ENCODE measurements at places on chromosomes 6 and 20.

DNA sequence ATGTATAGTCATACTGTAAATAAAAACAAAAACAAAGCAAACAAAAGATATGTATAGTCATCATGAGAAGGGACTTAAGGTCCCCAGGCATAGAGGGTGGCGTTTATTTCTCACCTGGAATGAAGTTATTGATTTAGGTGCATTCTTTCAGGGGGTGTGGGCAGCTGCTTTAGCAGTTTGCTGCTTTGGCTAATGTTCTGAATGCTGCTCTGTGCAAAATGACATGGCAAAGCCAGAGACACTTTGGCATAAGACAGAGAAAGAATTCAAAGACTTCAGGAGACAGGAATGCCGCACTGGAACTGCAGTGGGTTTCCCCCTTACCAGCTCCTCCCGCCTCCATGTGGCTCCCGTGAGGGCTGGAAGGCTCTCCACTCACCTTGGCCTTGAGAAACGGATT lies 36.4 kb upstream of the NELFCD start:
- peaks cover 8% of the 10 kb centered on the region for H3K27me3 ChIP-seq
- H3K4me3 ChIP-seq: no peak overlapping the region

DNA sequence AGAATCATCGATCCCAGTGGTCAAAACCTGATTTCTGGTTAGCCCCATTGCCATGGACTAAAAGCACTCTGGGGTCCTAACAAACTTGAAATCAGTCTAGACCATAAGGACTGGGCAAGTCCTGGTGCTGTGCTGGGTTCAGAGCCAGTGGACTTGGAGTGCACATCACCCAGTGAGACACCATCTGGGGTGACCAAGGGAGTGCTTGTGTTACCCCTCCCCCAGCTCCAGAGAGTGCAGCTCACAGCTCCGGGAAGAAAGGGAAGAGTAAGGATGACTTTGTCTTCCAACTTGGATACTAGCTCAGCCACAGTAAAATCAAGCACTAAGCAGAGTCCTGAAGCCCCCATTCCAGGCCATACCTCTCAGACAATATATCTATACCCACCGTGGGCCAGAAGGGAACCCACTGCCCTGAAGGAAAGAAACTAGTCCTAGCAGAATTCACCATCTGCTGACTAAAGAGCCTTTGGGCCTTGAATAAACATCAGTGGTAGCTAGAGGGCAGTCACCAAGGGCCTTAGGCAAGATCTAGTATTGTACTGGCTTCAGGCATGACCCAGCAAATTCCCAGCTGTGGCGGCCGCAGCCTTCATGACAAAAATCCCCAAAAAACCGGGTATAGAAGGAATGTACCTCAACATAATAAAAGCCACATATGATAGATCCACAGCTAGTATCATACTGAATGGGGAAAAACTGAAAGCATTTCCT lies 153.5 kb upstream of the OGFRL1 start:
- H3K36me3 ChIP-seq: no peaks in the 10 kb centered on the region
- H3K4me1 ChIP-seq: peaks cover 8% of the 10 kb centered on the region
- no peak overlapping the region for H3K27ac ChIP-seq
- no peak for DNase-seq

- DNase-seq: no peak
- H3K4me1 ChIP-seq: peaks cover 16% of the 10 kb centered on the region
- H3K27ac ChIP-seq: no peak overlapping the region
- no peak overlapping the region for H3K4me3 ChIP-seq
- H3K36me3 ChIP-seq: no peaks in the 10 kb centered on the region
Observed at GRCh38 chr6:25217829-25218228, 61.3 kb upstream of the CARMIL1 start.

DNA sequence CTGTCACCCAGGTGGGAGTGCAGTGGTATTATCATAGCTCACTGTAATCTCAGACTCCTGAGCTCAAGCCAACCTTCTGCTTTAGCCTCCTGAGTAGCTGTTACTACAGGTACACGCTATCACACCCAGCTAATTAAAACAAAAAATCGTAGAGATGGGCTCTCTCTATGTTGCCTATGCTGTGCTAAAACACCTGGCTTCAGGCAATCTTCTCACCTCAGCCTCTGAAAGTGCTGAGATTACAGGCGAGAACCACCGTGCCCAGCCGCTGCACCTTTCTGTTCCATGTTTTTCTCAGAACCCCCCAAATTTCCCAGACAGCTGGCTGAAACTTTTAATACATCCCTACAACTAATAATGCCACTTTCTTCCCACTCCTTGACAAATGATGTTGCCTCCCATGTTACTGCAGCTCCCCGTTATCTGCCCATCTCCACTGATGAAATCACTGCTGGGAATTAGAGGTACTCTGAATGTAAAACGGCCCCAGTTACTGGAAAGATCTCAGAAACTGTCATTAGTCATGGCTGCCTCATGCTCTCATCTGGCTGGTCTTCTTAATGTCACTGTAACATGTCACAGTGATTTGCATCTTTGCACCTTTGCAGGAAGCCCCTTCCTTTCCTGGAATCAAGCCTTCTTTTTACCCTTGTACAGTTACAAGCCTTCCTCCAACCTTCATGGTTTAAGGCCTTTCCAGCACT lies 697.5 kb downstream of the PRKN start:
- no peak for DNase-seq
- H3K36me3 ChIP-seq: no peaks in the 10 kb centered on the region
- peaks cover 12% of the 10 kb centered on the region for H3K27me3 ChIP-seq

DNA sequence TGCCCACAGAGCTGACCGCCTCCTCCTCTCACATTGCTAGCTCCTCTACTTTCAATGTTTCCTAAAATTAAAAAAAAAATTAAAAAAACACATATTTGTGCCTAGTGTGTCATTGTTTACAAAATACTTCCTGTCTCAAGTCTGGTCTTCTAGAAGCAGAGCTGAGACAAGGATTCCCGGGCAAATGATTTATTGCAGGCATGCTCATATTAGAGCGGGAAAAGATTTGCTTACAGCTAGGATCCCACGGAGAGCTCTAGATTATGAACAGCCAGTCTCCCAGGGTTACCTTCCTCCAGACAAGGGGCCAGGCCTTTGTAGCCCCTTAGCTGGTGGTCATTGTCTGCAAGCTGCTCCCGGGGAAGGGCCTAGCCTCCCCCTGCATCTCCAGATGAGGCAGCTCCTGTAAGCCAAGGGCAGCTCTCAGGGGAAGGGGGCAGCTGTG lies 9.4 kb downstream of the PACSIN1 start:
- peaks cover 13% of the 10 kb centered on the region for H3K4me1 ChIP-seq
- H3K27me3 ChIP-seq: peaks cover 24% of the 10 kb centered on the region
- DNase-seq: no peak
- H3K36me3 ChIP-seq: no peaks in the 10 kb centered on the region
- H3K27ac ChIP-seq: no peak overlapping the region

- H3K4me3 ChIP-seq: no peak overlapping the region
- peaks cover 7% of the 10 kb centered on the region for H3K27me3 ChIP-seq
- H3K4me1 ChIP-seq: peaks cover 18% of the 10 kb centered on the region
Observed at GRCh38 chr20:31644701-31645100, 7.0 kb downstream of the COX4I2 start.

DNA sequence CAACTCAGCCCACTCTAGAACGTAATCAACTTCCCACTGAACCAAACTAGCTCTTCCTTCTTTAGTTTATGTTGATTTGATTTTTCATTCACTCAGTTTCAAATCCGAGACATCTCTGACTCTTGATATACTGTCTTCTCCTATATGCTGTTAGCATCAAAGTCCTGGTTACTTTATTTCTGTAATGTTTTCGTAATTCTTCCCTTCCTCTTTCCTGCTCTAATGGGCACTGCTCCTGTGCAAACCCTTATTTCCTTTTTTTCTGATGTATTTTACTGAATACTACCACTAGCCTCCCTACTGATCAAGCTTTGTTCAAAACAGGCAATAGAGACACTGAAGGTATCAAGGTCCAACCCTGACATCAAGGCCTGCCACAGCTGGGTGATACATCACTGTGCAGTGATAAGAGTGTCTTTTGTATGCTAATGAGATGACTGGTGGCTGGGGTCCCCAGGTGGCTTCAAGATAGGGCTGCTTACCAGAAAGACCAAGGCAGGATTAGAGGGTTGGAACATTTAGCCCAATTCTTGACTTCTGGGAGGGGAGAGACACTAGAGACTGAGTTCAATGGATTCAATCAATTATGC lies 95.2 kb downstream of the KIF13A start:
- H3K36me3 ChIP-seq: peaks cover 55% of the 10 kb centered on the region
- H3K27ac ChIP-seq: peak overlapping the region; percentile 7
- DNase-seq: no peak
- no peaks in the 10 kb centered on the region for H3K4me1 ChIP-seq

DNA sequence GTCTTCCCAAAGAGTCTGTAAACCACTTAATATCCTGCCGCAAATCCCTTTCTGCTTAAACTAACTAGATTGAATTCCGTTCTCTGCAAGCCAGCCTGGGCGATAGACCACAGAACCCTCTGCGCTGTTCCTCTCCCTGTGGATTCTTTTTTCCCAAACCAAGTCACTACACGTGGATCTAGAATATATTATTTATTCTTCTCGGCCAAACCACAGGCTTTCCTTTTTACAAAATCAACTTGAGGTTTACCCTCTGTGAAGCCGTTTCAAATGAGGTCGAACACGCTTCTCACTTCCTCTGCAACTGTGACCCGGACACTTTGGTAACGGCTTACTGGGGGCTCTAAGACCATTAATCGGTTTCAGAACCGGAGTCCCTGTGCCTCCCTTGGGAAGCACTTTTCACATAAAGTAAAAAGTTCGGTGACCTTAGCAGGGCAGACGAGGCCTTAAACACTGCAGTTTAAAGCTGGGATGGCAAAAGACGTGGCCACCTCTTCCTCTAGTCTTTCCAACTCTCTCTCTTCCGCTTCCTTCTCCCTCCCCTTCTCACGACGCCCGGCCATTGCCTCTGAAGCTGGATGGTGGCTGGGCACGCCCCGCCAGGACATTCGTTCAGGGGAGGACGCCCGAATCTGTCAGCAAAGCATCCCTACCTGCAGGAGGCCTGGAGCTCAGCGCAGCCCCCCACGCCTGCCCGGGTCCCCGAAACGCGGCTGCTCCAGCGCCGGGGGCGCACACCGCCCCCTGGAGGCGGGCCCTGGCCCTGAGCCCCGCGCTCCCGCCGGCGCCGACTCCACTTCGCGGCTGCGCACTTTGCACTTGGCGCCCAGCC lies 55.0 kb upstream of the FOXC1 start:
- H3K4me1 ChIP-seq: peaks cover 15% of the 10 kb centered on the region
- H3K27me3 ChIP-seq: peaks cover 8% of the 10 kb centered on the region
- H3K36me3 ChIP-seq: peaks cover 13% of the 10 kb centered on the region
- DNase-seq: no peak

GRCh38 chr6:87700397-87701343 lies 1.4 kb downstream of the AKIRIN2 start:
- H3K4me3 ChIP-seq: peak overlapping the region; percentile 96
- H3K36me3 ChIP-seq: peaks cover 9% of the 10 kb centered on the region

DNA sequence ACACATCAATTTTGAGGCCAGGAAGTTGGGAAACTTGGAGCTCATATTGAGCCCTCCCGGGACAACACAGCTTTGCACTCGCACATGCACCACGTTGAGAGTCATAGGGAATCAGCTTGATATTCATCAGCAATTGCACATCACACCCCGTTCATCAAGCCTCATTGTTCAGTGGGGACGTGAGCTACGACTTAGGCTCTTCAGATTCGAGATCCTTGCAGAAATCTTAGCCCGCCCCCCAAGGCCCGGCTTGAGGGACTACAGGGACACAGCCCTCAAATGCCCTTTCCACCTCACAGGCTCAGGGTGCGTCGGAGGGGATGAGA lies 93.0 kb upstream of the MAFB start:
- no peaks in the 10 kb centered on the region for H3K36me3 ChIP-seq
- H3K4me1 ChIP-seq: peaks cover 7% of the 10 kb centered on the region
- H3K4me3 ChIP-seq: no peak overlapping the region
- H3K27ac ChIP-seq: no peak overlapping the region
- no peak for DNase-seq

DNA sequence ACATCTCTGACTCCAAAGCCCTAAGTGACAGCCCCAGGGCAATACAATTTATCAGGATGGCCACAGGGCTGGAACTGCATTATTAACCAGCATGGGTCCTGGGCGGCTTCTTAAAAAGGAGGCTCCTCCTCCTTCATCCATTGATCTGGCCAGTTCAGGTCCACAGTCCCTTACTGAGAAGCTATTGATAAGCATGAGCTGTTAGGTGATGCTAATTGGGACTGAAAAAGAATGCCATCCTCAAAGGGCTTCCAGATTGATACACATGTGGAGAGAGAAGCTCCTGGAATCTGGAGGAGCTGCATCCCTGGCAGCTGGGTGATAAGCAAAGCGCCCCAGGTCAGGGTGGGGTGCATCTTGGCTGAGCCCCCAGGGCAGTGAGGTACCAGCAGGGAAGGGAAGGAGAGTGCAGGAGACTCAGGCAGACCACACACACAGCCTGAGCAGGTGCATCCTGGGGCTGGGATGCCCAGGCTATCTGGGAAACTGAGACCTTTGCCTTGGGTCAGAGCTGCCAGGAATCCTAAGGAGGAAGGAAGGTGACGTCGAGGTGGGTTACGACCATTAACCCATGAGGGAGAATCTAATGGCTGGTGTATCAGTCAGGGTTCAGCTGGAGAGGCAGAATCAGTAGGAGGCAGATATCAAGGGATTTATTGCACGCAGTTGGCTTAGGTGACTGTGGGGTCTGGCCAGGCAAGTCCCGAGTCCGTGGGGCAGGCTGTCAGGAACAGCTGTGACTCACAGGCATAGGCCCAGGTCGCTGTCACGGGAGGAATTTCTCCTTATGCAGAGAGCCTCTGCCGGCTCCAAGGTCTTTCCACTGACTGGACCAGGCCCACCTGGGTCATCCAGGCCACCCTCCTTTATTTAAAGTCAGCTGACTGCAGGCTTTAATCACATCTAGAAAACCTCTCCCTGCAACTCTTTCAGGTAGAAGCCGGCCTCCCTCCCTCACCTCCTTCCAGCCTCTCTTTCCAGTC lies 261.2 kb downstream of the BMP7 start:
- no peak overlapping the region for H3K27ac ChIP-seq
- H3K27me3 ChIP-seq: peaks cover 11% of the 10 kb centered on the region
- no peak overlapping the region for H3K4me3 ChIP-seq

DNA sequence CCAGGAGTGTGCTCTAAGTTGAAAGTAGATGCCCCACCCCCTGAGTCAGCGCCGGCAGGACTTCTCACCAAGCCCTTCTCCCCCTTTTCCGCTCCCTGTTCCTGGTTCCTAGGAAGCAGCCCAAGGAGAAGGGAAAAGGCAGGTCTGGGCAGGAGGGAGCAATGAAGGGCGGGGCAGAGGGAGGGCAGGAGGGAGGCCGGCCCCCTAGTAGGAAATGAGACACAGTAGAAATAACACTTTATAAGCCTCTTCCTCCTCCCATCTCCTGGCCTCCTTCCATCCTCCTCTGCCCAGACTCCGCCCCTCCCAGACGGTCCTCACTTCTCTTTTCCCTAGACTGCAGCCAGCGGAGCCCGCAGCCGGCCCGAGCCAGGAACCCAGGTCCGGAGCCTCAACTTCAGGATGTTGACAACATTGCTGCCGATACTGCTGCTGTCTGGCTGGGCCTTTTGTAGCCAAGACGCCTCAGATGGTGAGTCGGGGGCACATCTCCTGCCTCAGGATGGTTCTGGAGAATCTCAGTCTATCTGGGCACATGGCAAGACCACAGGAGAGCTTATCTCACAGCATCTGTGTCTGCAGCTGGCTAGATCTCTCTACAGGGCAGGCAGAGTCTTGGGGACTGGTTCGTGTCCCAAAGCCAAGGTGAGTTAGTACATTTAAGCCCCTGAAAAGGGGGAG lies at the start of gene PROCR:
Gene PROCR, plus strand, starts transcription at position 320 of the 681 bp plus-strand sequence. Its CDS starts 83 bp downstream, at position 403.
- peaks cover 26% of the 10 kb centered on the region for H3K27me3 ChIP-seq
- peak; percentile 57 for DNase-seq
- peak within 1 kb of the TSS; percentile 66 for H3K4me3 ChIP-seq
- peak within 1 kb of the TSS; percentile 8 for H3K27ac ChIP-seq
- H3K4me1 ChIP-seq: peaks cover 21% of the 10 kb centered on the region

- H3K27ac ChIP-seq: no peak overlapping the region
- peaks cover 23% of the 10 kb centered on the region for H3K4me1 ChIP-seq
- no peak overlapping the region for H3K4me3 ChIP-seq
- H3K27me3 ChIP-seq: peaks cover 16% of the 10 kb centered on the region
- H3K36me3 ChIP-seq: no peaks in the 10 kb centered on the region
Observed at GRCh38 chr6:137777687-137778075, 89.4 kb upstream of the TNFAIP3 start.

Data from nephron progenitor cell (in vitro differentiated cells).